ENCODE measurements at places on chromosomes 6 and 20. TPM values are rescaled to one million over a fixed set of nuclear protein-coding genes. Genes with fewer than 3 reads are reported as not detected.

The OTOR gene
- not detected for total RNA-seq

The ESR1 gene
- total RNA-seq, result 1.1 TPM

The FAM162B gene
- total RNA-seq, result 19.9 TPM

The ETV7 gene
- total RNA-seq, result 2.0 TPM

The PNLDC1 gene
- 0.19 TPM for total RNA-seq

The FNDC11 gene
- 0.19 TPM for total RNA-seq

The PARD6B gene
- total RNA-seq, result 1.7 TPM

The RNF39 gene
- 0.28 TPM for total RNA-seq

The TINAG gene
- total RNA-seq, result not detected

The TRAM2 gene
- 131 TPM for total RNA-seq

The OR2H2 gene
- total RNA-seq, result not detected

The SCAF8 gene
- 25.7 TPM for total RNA-seq

The ACSS1 gene
- 6.8 TPM for total RNA-seq

The FOXA2 gene
- total RNA-seq, result not detected

The SYCP2 gene
- total RNA-seq, result 1.1 TPM

The POPDC3 gene
- 5.8 TPM for total RNA-seq

The MAK gene
- not detected for total RNA-seq

The TMEM74B gene
- not detected for total RNA-seq

The ACTL10 gene
- total RNA-seq, result 2.7 TPM

The ROS1 gene
- under 0.01 TPM for total RNA-seq

The RPN2 gene
- total RNA-seq, result 202 TPM

Data from regular cardiac myocyte (primary cell).